ENCODE measurements at places on chromosomes 13 and 19. TPM values are rescaled to one million over a fixed set of nuclear protein-coding genes. Genes with fewer than 3 reads are reported as not detected.

- H3K27me3 ChIP-seq = no peaks in the 10 kb centered on the region
- no peak overlapping the region for H3K27ac ChIP-seq
- no peak for DNase-seq
- H3K36me3 ChIP-seq = no peaks in the 10 kb centered on the region
- no peak overlapping the region for H3K4me3 ChIP-seq
- no peaks in the 10 kb centered on the region for H3K4me1 ChIP-seq
Observed at GRCh38 chr13:60869225-60869624, 472.2 kb downstream of the TDRD3 start.

- H3K27ac ChIP-seq = no peak overlapping the region
- no peaks in the 10 kb centered on the region for H3K4me1 ChIP-seq
- no peak overlapping the region for H3K4me3 ChIP-seq
- H3K36me3 ChIP-seq = no peaks in the 10 kb centered on the region
Observed at GRCh38 chr19:29773141-29773540, 38.6 kb upstream of the CCNE1 start.

- no peak overlapping the region for H3K4me3 ChIP-seq
- no peaks in the 10 kb centered on the region for H3K36me3 ChIP-seq
- H3K4me1 ChIP-seq = peaks cover 31% of the 10 kb centered on the region
- peaks cover 84% of the 10 kb centered on the region for H3K27me3 ChIP-seq
Observed at GRCh38 chr13:99973808-99974185, 2.2 kb upstream of the ZIC5 start.

DNA sequence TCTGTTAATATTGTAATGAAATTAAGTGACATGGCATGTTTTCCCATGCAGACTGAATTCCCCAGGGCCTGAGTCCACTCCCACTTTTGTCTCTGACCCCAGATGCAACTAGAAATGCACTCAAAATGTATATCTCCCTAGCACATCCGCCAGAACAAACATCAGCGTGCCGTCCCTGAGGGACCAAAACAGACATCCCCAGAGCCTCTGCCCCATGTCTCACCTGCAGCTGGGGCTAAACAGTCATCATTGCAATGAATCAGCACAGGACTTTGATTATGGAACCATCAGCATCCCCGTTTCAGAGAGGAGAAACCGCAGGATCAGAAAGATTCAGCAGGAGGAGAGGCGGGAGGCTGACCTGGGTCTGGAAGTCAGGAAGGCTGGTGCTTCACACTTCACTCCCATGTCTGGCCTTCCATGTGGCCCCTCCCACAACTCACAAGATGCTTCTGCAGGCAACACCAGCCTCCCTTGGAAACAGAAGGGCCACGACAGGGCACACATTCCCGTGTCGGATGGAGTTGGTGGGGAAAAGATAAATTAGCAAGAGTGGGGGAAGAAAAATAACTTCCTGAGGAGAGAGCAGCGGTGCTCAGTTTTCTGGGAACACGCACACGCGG, 130.6 kb upstream of the VSTM2B start:
- no peaks in the 10 kb centered on the region for H3K36me3 ChIP-seq
- no peak overlapping the region for H3K27ac ChIP-seq
- no peak overlapping the region for H3K4me3 ChIP-seq
- no peaks in the 10 kb centered on the region for H3K27me3 ChIP-seq

Gene ZNF726
- polyA plus RNA-seq = 1.1 TPM

Gene SSC5D
- polyA plus RNA-seq = not detected

All from CD4-positive, alpha-beta memory T cell (primary cell).